EH (cell line): ENCODE measurements at places on chromosomes 12 and 14.

DNA sequence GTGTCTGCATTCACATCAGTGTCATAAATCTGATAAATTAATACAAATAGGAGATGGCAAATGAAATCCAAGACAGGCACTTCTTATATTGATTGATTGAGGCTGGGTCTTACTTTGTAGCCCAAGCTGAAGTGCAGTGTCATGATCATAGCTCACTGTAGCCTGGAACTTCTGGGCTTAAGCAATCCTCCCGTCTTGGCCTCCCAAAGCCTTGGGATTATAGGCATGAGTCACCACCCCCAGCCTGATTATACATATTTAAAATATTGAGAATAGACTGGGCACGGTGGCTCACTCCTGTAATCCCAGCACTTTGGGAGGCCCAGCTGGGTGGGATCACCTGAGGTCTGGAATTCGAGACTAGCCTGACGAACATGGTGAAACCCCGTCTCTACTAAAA is 51.3 kb downstream of the MARK3 start:
- peak; percentile 40 for DNase-seq

DNA sequence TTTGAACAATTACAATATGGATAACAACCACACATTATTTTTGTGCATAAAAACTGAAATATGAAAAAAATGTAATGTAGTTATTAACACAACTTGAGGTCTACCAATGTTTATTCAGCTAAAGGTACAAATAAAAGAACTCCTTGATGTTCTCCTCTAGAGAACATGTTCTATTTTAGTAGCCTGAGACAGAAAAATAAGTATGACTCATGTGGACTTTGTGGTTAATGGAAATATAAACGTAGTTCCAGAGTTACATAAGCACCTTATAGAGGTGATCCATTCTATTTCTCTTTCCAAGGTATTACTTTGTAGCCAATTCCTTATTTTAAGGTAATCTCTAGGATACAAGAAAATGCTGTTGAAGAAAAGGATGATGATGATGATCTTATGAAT is 25.7 kb downstream of the ALKBH1 start:
- DNase-seq, result peak; percentile 40

GRCh38 chr14:54106661-54107377 is 150.2 kb upstream of the BMP4 start:
- peak; percentile 43 for DNase-seq

- no peak for DNase-seq
Measured at GRCh38 chr14:27040552-27040951, 442.7 kb upstream of the NOVA1 start.

DNA sequence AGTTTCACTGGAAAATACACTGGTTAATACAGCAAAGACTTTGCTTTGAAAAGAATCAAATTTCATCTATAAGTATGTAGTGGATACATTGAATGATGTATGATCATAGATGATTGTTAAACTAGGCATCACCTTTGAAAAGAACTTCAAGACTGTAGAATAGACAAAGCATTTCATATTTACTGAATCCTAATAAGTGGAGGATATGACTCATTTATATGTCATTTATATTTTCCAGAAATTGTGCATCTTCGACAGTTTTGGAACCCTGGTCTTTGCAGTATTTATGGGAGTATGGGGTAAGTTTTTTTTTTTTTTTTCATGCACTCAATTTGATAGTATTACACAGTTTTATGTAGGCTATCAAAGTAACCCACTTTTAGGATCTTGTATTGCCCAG is 161.9 kb downstream of the ANO6 start:
- no peak for DNase-seq
